PC-3 (cell line): ENCODE measurements at places on chromosomes 2 and 18.

DNA sequence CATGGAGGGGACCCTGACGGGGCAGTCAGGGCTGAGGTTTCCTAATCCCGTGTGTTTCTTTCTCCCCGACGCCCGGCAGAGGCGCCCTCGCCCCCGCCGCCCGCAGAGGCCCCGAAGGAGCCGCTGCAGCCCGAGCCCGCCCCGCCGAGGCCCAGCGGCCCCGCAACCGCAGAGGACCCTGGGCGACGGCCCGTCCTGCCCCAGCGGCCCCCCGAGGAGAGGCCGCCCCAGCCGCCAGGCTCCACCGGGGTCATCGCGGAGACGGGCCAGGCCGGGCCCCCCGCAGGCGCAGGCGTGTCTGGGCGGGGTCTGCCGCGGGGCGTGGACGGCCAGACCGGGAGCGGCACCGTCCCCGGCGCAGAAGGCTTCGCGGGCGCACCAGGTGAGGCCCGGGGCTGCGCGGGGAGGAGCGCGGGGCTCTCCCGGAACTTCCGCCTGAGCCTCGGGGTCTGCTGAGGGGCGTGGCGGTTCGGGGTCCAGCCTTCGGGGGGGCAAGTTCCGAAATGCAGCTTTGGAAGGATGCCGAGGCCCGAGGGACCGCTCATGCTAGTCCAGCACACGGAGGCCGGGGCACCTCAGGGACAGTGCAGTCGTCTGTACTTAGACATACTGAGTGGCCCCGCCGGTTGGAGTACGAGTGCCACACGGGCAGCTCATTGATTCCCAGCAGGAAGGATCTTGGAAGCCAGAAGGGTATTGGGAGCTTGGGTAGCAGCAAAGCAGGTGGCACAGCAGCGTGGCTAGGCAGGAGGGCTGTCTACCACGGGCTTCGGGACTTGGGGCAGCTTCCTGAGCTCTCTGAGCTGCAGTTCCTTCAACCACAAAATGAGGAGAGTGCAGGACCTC is 60.1 kb downstream of the EMILIN2 start:
- DNase-seq, result peak; percentile 31

GRCh38 chr2:155393406-155393805 is 694.9 kb downstream of the KCNJ3 start:
- DNase-seq, result no peak

GRCh38 chr18:44181951-44182747 is 498.5 kb upstream of the SETBP1 start:
- DNase-seq, result no peak

- peak; percentile 78 for DNase-seq
Observed at GRCh38 chr2:23404426-23404825, 19.4 kb downstream of the KLHL29 start.

GRCh38 chr2:156326526-156327095 is 5.9 kb downstream of the NR4A2 start:
- DNase-seq, result no peak

- DNase-seq, result peak; percentile 81
Observed at GRCh38 chr2:27016801-27017325, 15.9 kb upstream of the TMEM214 start.

GRCh38 chr2:102514061-102514785 is 41.2 kb downstream of the SLC9A4 start:
- DNase-seq, result peak; percentile 97

GRCh38 chr18:10791169-10791831 is 265.5 kb downstream of the NAPG start:
- no peak for DNase-seq

GRCh38 chr18:24126155-24126961 is 12.5 kb upstream of the CABYR start:
- no peak for DNase-seq

DNA sequence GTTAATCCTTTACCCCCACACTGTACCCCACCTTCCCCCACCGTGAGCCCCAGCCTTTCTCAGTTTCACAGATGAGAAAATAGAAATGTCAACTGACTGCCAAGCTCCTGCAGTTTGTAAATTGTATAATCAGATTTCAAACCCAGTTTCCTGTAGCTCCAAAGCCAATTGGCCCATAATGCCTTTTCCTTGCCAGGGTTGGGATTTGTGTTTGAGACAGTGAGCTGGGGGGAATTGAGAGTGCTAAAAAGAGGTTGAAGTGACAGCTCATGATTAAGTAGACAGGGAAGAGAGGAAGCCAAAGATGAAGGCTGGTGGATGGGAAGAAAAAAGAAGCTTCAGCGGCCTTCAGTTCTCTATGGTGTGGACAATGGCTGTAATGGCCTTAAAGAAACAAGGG is 10.7 kb downstream of the OSBPL6 start:
- no peak for DNase-seq

GRCh38 chr18:2570772-2571199 is 519 bp downstream of the METTL4 start:
- peak; percentile 61 for DNase-seq

GRCh38 chr2:85736456-85737355 is 17.1 kb upstream of the ATOH8 start:
- DNase-seq, result no peak

- DNase-seq, result peak; percentile 74
Observed at GRCh38 chr2:189252991-189253675, 73.6 kb upstream of the COL5A2 start.

DNA sequence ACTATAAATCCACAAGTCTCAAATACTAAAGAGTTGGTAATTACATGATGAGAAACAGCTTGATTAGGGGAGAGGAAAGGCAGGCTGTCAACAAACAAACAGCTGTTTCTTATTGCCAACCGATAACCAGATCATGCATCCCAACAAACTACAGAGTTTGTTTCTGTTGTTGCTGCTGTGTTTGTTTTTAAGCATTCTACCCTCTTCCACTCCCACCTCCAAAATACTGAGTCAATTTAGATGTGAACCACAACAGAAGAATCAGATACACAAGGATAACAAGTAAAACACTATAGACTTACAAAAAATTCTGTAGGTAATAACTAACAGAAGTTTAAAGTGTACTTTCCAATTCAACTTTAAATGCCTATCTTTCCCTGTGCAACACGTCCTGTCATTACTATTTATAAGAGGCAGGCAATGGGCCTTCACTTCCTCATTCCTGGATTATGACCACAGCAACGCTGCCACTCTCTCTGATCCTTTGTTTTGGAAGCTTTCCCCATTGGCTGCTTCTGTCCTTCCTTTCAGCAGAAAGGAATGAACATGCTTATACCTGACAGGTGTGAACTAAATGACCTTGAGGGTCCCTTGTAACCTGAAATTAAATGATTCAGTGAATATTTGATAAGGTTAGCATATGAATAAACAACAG is 152.0 kb downstream of the SRBD1 start:
- DNase-seq, result peak; percentile 86

DNA sequence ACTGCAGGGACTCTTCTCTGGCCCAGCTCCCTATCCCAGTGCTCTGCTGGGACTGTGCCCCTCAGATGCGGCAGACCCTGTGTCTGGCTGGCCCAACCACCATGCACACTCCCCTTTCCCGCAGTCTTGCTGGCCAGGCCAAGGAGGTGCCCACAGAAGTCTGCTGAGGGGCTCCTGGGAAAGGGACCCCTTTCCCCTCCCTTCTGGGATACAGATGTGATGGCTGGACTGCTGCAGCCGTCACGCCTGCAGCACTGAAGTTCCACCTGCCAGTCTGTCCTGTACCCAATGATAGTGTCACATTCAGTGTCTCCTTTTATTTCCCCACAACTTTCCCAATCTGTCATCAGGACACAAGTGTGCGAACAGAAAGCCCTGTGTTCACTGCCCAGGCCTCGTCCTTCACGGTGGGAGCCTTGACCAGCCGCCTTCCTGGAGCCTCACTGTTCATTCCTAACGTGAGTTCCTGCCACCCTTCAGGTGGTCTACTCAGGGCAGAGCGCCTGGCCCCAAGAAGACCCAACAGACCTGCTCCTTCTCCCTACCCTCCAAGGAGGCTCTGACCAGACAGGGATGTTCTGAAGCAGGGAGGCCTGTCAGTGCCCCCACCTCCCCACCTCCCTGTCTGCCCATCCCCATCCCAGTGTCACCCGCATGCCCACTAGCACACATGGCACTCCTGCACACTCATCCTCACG is 47.1 kb downstream of the ANKMY1 start:
- no peak for DNase-seq

DNA sequence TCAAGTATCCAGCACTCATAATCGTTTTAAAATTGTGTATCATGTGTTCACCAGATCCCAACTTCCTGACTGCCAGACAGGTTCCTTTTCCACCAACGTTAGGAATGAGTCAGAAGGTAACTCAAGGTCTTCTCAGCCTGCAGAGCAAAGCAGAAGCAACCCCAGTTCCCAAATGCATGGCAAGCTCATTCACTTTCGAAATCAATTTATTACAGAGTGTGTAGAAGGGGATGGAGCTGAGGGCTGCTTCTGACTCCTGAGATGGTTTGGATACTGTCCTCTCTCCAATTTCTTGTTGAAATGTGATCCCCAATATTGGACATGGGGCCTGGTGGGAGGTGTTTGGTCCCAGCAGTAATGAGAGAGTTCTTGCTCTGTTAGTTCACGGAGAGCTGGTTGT is 114.5 kb downstream of the PIEZO2 start:
- no peak for DNase-seq

GRCh38 chr18:45687621-45688020 is 36.4 kb upstream of the SLC14A1 start:
- no peak for DNase-seq

DNA sequence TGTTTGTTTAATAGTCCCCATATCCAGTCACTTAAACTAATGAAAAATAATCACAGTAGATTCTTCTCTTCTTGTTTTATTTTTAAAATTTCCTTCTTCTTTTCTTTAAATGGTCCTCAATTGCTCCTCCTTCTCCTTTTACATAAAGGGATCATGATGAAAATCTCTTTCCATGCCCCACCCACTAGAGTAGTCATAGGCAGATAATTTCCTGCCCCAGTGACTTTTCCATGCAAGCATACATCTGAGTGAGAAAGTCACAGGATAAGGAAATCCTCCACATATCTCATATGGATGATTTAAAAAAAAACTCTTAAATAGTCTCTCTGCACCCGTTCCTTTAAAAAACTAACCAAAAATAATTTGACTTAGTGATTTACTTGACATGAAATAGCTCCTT is 552.3 kb upstream of the SETBP1 start:
- DNase-seq, result peak; percentile 40

DNA sequence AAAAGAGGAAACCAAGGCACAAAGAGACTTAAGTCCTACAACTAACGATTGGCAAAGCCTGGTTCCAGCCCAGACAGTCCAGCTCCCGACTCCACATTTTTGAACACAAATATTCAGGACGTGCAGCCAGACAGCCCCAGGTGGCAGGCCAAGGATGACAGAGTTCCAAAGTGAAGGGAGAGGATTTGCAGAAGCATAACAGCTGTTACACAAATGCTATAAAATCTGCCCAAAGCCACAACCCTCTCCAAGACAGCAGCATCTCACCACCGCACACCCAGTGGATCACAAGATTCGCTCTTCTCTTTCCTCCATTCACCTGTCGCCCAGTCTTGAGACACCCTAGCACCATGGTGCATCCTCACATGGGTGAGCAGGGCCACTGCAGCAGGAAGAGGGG is 227.1 kb upstream of the ID2 start:
- no peak for DNase-seq

GRCh38 chr2:69817729-69818501 is 11.5 kb upstream of the GMCL1 start:
- no peak for DNase-seq

GRCh38 chr2:230457073-230457768 is 41.2 kb downstream of the SP100 start:
- no peak for DNase-seq

- no peak for DNase-seq
Observed at GRCh38 chr2:191916826-191917225, 69.9 kb upstream of the CAVIN2 start.

- DNase-seq, result peak; percentile 58
Observed at GRCh38 chr18:26813043-26813442, 52.5 kb downstream of the AQP4 start.

DNA sequence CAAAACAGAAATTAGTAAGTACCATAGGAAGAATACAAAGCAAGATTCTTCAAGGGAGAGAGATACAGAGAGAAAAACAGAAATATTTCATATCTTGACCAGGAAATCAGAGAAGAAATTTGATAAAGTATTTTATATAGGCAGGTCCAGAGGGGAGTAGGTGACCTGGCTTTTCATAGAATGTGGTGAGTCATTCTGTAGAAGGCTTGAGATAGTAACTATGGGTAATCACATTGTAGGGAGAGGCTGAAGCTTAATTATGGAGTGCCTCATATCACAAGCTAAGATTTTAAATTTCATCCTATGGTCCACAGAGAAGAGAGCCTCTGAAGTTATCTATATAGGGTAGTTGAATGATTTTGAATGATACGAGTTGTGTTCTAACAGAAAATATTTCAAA is 195.0 kb upstream of the CYRIA start:
- DNase-seq, result no peak

GRCh38 chr2:11750422-11750821 is 4.0 kb downstream of the LPIN1 start:
- no peak for DNase-seq

DNA sequence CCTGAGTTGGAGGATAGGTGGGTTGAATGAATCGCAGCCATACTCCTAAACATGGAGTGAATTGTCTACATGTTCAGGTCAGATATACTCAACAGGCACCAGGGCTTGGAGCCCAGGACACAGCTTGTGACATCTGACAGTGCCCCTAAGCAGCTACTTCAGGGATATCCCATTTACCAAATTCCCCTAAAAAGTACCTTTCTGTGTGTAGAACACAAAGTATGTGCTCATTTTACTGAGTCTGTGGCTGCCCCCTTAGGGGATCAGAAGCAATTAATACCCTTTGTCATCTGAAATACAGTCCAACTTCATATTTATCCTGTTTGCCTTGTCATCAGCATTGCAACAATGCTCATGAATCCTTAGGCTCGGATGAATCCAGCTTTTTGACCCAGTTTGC is 20.8 kb downstream of the TNFRSF11A start:
- DNase-seq, result no peak

DNA sequence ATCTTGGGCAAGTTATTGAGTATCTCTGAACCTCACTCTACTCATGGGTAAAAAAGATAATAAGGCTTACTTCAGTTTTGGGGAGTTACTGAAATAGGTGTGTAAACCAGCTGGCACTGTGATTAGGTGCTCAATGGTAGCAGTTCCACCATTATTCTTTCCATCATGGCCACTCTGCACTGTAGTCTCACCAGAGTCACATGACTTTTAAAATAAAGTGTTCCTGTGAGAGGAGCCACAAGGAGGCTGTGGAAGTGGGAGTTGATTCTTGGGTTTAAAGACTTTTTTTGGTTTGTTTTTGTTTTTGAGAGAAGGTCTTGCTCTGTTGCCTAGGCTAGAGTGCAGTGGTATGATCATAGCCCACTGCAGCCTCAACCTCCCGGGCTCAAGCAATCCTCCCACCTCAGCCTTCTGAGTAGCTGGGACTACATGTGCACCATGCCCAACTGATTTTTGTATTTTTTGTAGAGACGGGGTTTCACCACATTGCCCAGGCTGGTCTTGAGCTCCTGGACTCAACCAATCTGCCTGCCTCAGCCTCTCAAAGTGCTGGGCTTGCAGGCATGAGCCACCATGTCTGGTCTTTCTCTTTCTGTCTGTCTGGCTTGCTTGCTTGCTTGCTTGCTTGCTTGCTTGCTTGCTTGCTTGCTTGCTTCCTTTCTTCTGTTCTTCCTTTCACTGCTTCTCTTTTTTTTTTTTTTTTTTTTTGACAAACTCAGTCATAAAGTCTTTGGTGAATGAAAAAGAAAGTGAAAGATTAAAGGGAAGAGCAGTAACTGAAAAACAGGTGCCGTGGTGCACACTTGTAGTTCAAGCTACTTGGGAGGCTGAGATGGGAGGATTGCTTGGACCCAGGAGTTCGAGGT is 21.2 kb upstream of the ACVR1 start:
- no peak for DNase-seq
